Aorta (tissue), 5 donors: ENCODE measurements at places on chromosomes 5 and 9. TPM values are rescaled to one million over a fixed set of nuclear protein-coding genes. Genes with fewer than 3 reads are reported as not detected.

The TPPP gene
- total RNA-seq = 5.6 TPM

The ITGA1 gene
- total RNA-seq = 132 TPM

The GPR151 gene
- not detected for total RNA-seq

The STC2 gene
- 7.9 TPM for total RNA-seq

The DOK3 gene
- total RNA-seq = 15.0 TPM

The PARP8 gene
- 47.6 TPM for total RNA-seq

The ZNF300 gene
- 6.6 TPM for total RNA-seq

The SLC1A3 gene
- 23.5 TPM for total RNA-seq

The NDFIP1 gene
- 120 TPM for total RNA-seq

The PCDHB12 gene
- 6.7 TPM for total RNA-seq

The NIPSNAP3A gene
- 24.2 TPM for total RNA-seq

The ANXA2R gene
- 6.4 TPM for total RNA-seq

The CCL27 gene
- total RNA-seq = not detected

The PCDHB13 gene
- 6.7 TPM for total RNA-seq

The LHX6 gene
- 12.2 TPM for total RNA-seq

The LCN9 gene
- not detected for total RNA-seq
